ENCODE measurements at places on chromosomes 4 and X. TPM values are rescaled to one million over a fixed set of nuclear protein-coding genes. Genes with fewer than 3 reads are reported as not detected.

PARM1 gene
- 41.1 TPM for total RNA-seq

CYBB gene
- 13.1 TPM for total RNA-seq

GALNT7 gene
- total RNA-seq: 10.7 TPM

CXCL8 gene
- 0.64 TPM for total RNA-seq

GPR119 gene
- not detected for total RNA-seq

ZFP42 gene
- total RNA-seq: not detected

ENPP6 gene
- 0.16 TPM for total RNA-seq

ALB gene
- total RNA-seq: 9.1 TPM

ZNF732 gene
- total RNA-seq: 0.16 TPM

C4orf50 gene
- under 0.01 TPM for total RNA-seq

SYN1 gene
- total RNA-seq: not detected

DCHS2 gene
- 2.8 TPM for total RNA-seq

RAB33A gene
- 0.73 TPM for total RNA-seq

AREG gene
- total RNA-seq: 89.1 TPM

TMEM271 gene
- not detected for total RNA-seq

GRXCR1 gene
- total RNA-seq: not detected

CXCL11 gene
- total RNA-seq: not detected

BCORL1 gene
- 4.5 TPM for total RNA-seq

HPGD gene
- total RNA-seq: 9.8 TPM

TLR3 gene
- 4.3 TPM for total RNA-seq

ARL9 gene
- total RNA-seq: not detected

TMA16 gene
- total RNA-seq: 34.7 TPM

KCNIP4 gene
- 0.44 TPM for total RNA-seq

WDR17 gene
- total RNA-seq: 4.5 TPM

PPEF2 gene
- 0.15 TPM for total RNA-seq
